GM12892 (cell line): ENCODE measurements at places on chromosomes 1 and 21.
A peak's percentile ranks its signal among the peaks of the same experiment; 100 is the strongest.

DNA sequence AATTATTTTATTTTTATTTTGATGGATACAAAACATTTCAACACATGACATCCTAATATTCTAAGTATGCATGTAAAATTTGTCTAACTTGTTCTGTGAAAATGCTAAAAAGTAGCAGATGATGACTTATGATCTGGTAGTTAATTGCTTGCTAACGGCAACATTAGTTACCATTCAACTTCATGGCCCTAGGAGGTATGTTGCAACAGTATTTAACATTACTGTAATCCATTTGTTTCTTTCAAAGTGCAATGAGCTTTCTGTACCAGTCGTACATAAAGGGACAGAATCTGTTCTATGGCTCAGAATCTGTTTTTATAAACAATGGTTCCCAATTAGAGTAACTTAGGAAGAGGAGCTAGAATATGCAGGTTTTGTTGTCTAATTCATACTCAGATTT, 91.5 kb upstream of the ZNHIT6 start:
- no peak for DNase-seq

GRCh38 chr1:54121482-54122134, 31.2 kb downstream of the CDCP2 start:
- peak; percentile 79 for DNase-seq

DNA sequence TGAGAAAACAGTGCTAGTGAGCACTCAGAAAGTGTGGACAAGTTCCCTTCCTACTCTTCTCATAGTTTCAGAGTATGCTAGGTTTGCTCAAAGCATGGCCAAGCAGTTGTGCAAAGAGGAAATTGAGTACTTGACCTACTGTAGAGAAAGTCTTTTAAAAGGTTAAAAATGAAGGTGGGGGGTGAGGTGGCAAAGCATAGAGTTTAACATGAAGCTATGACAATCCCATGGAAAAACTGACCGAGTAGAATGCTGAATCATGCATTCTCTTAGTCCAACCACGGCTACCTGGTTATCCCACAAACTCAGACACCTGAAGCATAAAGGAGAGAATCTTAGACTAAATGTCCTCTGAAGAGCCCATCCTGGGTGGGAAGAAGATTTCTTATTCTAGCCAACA, 79.9 kb downstream of the PTPN14 start:
- no peak for DNase-seq

DNA sequence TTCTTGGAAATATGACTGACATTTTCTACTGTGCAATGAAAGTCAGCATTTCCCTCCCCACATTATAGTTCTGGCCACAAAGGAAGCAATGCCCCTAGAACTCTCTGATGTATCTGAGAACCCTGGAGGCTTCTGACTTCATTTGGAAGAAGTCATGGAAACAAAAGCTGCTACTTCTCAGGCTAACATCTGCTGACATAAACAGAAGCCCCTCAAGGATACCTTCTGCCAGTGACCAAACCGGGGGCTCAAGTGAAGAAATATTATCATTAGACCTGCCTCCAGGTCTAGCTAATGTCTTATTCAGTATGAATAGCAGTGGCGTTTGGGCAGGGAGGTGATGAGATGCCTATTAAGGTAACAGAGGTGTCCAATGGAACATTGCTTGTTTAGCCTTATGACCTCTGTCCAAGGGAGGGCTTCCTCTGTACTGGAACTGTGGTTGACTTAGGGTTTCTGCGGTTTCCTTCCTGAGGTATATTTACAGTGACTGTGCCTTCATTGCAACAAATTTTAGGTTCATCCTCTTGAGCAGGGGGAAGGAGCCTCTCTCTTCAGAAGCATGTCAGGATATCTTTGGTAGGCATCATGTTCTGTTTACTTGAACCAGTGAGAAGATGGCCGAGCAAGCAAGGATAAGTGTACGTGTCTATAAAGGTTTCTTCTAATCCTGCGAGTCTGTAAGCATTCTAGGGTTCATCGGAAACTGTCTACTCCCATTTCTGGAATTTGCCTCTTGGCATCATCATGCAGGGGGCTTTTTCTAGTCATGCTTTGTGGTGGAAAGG, 161.7 kb downstream of the PBX1 start:
- DNase-seq, result no peak

- no peak for DNase-seq
These were observed 43.4 kb downstream of the RSPH1 start for GRCh38 chr21:42452401-42453223.

- no peak for DNase-seq
These were observed 124.8 kb downstream of the AK5 start for GRCh38 chr1:77406661-77407060.

GRCh38 chr1:159803956-159804689, 2.0 kb downstream of the FCRL6 start:
- DNase-seq, result no peak

- DNase-seq, result no peak
These were observed 383.0 kb downstream of the SETD4 start for GRCh38 chr21:35677298-35677841.

DNA sequence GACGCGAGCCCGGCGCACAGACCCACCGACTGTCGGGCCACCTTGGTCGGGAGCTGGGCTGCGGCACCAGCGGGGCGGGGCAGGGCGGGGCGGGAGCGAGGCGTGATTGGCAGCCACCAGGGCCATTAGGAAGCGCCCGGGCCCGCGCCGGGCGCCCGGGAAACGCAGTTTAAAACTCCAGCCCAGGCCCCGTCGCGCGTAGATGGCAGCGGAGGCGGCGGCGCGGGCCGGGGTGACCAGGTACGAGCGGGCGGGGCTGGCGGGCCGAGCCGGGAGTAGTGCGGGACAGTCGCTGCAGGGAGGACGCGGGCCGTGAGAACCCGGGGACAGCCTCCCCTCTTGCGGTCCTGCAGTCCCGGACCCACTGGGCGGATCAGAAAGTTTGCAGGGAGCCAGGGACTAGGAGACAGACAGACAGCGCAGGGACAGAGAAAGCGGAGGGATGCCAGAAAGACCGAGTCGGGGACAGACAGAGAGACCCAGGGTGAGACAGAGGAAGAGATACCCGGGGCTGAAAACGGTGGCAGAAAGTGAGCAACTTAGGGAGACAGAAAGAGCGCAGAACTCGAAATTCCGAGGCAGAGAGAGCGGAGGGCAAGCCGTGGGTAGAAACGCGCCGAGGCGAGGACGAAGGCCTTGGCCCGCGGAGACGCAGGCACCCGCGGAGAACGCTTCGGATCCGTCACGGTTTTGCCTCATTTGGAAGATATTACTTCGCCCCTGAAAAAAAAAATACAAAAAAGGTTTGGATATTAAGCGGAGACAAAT, at the start of gene DMBX1:
Gene DMBX1, plus strand, starts transcription at position 199 of the 768 bp plus-strand sequence. CDS start 17,175 bp downstream, outside the sequence.
- peak; percentile 57 for DNase-seq
